ENCODE measurements at places on chromosomes 11 and 22.
A peak's percentile ranks its signal among the peaks of the same experiment; 100 is the strongest.

- no peak for DNase-seq
Observed at GRCh38 chr11:117825538-117826189, 1.1 kb upstream of the FXYD2 start.

GRCh38 chr22:23670378-23671295 lies 20.2 kb upstream of the RGL4 start:
- no peak for DNase-seq

GRCh38 chr11:99884750-99885149 lies 802.3 kb upstream of the ARHGAP42 start:
- no peak for DNase-seq

GRCh38 chr11:119907122-119907851 lies 178.3 kb upstream of the NECTIN1 start:
- DNase-seq: no peak

DNA sequence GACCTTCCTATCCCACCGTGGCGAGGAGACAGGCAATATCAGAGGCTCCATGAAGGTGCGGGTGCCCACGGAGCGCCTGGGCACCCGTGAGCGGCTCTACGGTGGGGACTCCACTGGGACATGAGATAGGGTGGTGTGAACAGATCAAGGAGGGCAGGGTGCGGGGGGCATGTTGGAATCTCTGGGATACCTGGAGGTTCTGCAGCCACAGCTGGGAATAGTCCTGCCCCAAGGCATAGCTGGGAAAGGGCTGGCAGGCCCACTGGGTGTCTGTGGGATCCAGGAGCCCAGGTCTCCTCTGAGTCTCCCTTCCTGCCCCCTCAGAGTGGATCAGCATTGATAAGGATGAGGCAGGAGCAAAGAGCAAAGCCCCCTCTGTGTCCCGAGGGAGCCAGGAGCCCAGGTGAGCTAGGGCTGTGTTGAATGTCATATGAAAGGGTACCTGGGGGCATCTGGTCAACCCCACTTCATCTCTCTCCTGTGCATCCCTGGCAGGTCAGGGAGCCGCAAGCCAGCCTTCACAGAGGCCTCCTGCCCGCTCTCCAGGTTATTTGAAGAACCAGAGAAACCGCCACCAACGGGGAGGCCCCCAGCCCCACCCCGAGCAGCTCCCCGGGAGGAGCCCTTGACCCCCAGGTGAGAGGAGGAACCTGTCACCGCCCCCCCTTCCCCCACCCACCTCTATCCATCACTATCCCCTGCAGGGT lies 8.5 kb downstream of the PHOX2A start:
- DNase-seq: no peak

GRCh38 chr22:32850591-32851517 lies 49.3 kb downstream of the TIMP3 start:
- no peak for DNase-seq

GRCh38 chr22:36442506-36443197 lies 38.8 kb downstream of the TXN2 start:
- DNase-seq: no peak

DNA sequence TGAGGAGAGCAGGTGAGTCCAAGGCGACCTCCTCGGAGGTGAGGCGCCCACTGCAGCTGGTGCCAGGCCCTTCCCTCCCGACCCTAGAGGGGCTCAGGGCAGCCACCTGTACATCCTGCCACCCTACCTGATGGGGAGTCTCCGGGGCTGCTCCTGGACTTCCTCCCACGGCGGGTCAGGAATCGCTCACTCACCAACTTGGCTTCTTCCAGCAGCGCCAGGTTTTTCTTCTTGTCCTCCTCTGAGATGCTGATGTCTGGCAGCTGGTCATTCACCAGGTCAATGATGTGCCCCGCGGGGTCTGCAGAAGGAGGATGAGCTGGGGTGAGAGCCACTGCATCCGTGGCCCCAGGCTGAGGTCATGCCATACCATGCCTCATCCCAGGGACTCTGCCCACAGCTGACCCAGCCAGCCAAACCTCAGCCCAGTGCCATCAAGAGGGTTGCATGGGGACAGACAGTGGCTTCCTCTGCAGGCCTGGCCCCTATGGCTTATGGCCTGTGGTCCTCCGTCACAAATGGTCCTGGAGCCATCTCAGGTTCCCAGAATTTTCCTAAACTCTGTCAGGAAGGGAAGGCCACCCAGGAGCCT lies 61.0 kb upstream of the LYVE1 start:
- no peak for DNase-seq

DNA sequence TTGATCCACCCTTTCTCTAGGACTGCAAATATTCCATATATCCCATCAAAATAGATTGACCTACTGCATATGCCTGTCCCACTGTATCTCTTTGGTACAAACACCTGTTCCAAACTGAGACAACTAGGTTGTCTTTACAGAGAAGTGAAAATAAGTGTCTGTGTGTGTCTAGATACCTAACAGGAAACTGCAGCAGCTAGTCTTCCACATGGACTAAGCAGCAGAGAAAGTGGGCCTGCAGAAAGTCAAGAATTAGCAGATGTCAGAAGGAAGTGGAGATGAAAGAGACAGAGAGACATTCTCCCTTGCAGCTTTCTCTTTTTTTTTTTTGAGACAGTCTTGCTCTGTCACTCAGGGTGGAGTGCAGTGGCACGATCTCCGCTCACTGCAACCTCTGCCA lies 3.9 kb upstream of the RAB39A start:
- no peak for DNase-seq

DNA sequence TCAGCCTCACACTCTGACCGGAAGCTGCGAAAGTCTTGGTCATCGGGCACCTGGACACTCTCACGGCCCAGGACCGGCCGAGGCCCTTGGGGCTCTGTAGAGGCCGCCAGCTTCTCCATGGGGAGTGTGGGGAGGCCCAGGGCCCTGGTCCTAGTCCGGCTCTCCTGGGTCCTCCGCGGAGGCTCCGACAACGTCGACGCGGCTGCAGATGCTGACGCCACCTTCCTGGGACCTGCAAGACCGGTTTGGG lies 12.9 kb downstream of the STARD10 start:
- DNase-seq: no peak

DNA sequence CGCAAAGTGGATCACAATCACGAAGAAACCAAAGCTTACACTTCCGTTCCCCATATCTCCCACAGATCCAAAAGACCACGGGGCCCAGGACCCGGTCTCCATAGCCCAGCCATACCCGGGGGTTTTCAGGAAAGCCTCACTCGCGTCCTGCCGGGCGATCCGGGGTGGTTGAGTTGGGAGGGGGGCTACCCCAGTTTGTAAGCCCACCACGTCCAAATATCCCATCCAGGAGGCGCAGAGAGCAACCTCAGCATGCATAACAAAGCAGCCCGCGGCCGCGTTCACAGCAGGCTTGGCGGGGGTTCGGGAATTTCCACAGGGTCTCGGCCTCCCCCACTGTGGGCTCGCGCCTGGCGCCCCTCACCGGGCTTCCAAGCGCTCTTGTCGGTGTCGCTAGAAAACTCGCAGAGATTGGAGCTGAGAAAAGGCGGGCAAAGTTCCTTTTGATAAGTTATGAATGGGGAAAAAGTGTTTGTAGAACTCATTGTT lies 9.5 kb downstream of the SDF2L1 start:
- no peak for DNase-seq

DNA sequence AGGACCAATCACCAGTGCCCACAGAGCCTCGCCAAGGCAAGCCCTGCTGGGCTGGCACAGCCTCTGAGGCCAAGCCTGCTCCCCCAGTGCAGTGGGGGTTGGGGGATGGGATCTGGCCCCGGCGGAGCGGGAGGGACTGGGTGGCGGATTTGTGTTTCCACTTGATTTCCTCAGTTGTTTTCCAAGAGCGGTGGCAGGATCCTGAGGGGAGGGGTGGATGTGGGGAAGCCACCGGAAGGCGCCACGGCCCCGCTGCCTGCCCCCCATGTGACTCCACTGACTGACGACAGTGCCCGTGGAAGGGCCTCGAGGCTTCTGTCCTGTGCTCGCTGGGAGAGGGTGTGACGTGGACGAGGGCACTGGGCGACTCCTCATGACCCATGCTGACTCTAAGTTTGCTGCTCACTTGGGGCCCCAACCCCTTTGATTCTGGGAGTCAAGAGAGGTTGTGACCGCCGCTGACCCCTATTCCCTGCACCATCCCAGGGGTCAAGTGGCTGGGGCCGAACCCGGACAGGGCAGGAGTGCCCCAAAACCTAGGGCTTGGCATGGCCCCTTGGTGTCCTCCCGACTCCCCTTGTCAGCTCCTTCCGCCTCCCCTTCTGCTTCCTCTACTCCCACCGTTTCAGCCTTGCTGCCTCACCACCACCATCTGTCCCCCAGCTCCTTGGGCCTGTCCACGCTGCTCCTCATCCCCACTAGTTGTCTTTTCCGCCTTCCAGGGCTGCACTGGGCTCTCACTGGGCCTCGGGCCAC lies 23.5 kb upstream of the PICK1 start:
- DNase-seq: no peak

- no peak for DNase-seq
Observed at GRCh38 chr11:124467381-124467927, 22.0 kb upstream of the OR8B8 start.

- DNase-seq: no peak
Observed at GRCh38 chr22:30648825-30649224, 13.2 kb downstream of the SLC35E4 start.

GRCh38 chr11:44269369-44270351 lies 40.3 kb downstream of the ALX4 start:
- DNase-seq: no peak

DNA sequence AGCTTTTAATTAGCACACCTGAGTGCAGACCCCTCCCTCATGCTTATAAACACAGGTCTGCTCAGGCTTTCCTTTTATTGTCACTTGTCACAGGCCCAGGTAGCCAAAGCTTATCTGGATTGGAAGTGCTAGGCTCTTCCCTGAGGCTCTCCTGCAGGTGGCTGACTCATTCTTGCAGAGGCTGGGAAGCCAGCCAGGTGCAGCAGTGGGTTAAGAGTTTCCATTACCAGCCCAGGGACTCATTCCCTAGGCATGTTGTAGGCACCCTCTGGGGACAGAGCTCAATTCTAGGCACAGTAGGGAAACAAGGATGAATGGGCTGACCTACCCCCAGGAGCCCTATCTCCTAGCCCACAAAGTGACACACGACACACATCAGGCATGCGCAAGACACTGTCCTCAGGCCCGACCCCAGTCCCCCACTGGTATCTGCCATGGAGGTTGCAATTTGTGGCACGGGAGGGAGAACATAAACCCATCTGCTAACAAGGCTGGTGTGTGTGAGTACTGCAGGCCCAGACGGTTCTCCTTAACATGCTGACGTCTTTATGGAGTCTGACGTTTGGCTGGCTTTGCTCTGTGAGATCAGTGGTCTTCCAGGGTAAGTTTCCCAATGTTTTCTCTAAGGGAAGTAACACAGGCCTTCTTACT lies 94.2 kb downstream of the ABTB2 start:
- DNase-seq: no peak

GRCh38 chr11:64056213-64056785 lies 20.6 kb downstream of the FLRT1 start:
- no peak for DNase-seq

GRCh38 chr11:62004473-62004872 lies 37.0 kb upstream of the FTH1 start:
- DNase-seq: no peak

DNA sequence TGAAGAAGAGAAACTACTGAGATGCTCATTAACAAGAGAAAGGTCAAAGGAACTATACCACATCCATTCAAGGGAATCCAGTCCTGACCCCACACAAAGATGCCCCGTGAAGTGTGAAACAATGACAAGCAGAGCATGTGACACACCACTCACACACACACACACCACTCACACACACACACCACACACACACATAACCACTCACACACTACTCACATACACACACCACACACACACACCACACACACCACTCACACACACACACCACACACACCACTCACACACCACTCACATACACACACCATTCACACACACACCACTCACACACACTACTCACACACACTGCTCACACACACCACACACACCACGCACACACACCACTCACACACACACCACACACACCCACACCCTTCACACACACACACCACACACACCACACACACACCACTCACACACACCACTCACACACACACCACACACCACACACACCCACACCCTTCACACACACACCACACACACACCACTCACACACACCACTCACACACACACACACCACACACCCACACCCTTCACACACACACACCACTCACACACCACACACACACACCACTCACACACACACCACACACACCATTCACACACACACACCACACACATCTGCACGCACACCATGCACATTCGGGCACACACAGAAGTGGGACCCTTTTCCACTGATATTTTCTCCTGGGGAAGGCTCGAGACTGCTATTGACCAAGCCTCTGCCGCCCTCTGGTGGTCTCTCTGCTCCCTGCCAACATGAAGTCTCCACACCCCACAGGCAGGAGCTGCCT lies 32.0 kb upstream of the COMT start:
- DNase-seq: peak; percentile 83

DNA sequence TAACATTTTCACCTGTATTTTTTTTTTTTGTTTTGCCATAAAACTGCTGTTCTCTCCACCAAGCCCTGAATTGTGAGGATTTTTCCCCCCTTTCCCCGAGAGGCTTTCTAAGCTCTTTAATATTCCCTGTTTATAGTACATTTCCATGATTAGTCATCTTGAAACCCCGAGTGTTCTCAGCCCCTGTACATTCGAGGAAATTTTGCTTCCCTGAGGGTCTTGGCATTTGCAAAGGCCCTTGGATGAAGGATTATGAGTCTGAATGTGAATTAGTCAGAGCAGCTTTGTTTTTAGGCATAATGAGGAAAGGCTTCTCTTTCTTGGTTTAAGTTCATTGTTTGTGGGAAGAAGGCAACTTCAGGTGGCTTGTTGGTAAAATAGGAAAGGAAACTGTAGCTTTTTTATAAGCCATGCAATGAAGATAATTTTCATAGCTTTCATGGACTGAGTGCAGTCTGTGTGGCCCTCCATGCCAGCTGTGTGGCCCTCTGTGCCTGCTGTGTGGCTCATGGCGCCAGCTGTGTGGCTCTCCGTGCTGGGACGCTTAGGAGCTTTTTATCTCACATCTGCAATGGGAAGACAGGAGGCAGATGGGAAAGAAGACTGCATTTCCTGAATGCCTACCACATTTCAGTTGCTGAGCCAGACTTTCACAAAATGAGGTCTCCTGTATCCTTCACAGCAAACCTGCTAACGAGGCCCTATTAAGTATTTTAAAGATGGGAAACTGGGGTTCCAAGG lies 129.0 kb downstream of the TEAD1 start:
- DNase-seq: no peak

DNA sequence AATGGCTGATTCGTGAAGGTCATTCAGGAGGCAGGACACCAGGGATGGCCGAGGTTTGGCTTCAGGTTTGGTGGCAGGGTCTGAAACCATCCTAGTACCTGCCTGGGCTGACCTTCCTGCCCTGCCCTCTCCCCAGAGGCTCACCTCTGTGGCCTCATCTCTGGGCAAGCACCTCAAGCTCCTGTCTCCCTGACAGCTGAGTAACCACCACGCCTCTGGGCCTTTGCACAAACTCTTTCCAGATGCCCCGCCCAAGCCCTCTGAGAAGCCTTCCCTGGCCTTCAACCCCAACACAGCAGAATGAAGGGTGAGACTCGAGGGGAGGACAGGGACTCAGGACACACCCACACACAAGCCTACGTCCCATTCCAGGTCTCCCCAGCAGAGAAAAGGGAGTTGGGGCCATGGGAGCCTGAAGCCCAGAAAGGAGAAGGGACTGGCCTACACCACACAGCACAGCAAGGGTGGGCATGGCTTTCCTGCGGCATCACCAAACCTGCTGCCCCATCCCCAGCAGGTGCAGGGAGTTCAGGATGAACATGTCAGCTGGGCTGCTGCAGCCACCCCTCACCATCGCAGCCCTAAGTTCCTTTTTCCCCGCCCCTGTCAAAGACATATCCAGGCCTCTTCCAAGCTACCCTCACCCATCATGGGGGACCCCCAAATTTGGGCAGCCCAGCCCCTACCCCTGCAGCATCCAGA lies 2.4 kb downstream of the SHISA8 start:
- DNase-seq: no peak

All from CD4-positive, alpha-beta T cell treated with Interleukin-2 at 100 ng/mL for 4 hours (primary cell).